Activated CD4-positive, alpha-beta T cell treated with anti-CD3 and anti-CD28 coated beads for 1 hour (primary cell): ENCODE measurements at places on chromosomes 7 and 10.

- DNase-seq = no peak
These were observed 18.4 kb downstream of the TSPAN14 start for GRCh38 chr10:80472234-80473095.

DNA sequence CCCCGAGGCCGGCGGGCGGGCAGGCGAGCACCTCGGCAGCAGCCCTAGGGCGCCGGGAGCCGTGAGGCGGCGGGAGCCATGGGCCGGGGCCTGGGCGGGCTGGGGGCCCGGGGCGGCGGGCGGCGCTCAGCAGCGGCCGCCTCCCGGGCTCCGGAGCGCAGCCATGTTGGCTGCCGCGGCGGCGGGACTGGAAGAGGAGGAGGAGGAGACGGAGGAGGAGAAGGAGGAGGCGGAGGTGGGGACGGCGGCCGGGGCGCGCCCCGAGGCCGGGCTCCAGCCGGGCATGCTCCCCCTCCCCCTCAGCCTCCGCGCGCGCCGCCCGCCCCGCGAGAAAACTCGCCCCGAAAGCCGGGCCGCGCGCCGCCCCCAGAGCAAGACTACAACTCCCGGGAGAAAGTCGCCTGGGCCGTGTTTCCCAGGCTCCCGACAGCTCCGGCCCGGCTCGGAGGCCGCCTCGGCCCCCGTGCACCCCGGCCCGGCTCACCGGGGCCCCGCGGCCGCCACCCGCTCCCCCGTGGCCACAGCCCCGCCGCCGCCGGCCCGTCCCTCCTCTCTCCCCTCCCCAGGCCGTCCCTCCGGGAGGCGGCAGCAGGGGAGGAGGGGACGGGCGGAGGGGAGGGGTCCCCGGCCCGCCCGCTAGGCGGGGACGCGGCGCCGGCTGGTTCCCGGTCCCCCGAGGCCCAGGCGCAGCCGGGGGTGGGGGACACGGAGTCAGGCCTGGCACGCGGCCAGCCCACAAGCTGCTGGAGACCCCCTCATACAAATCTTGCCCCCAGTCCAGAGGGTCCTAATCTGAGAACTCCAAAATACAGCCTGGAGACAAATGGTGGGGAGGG, at the start of gene DLG5:
TSS of gene DLG5 (minus strand) at position 190 of the 836 bp plus-strand sequence. CDS start 235 bp downstream, outside the sequence.
- no peak for DNase-seq

GRCh38 chr10:96345222-96345621, 13.6 kb downstream of the OPALIN start:
- no peak for DNase-seq

DNA sequence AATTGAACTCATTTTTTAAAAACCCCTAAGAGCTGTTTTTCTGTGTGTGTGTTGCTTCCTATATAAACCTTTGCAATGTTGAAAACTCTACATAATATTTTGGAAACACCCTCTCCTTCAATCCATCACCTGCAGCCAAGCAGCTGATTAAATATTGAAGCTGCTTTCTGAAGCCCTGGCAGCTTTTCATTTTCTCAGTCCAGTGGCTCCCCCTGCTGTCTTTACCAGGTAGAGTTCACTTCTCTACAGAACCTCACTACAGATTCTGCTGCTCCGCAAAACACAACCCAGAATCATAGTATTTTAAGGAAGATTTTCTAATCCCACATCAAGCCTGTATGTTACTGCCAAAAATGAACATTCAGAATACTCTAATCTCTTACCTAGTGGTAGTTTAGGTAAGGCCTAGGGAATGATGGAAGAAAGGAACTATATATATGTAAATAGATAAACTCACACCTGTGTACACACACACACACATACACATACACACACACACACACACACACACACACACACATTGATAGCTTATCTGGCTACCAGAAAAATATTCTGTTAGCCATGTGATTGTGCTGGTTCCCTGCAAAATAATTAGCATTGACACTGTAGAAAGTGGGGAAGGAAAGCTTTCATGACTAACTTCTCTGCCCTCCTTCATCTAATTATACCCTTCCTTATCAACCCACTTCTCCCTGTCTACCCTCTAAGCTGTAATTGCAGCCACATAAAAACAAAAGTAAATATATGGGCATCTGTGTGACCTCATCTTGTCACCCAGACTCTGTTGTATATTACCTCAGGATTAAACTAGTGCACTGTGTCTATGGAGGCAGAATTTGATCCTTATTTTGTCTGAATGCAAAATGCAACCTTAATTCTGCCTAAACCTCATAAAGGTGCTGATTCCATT, 229.5 kb upstream of the FZD1 start:
- no peak for DNase-seq

DNA sequence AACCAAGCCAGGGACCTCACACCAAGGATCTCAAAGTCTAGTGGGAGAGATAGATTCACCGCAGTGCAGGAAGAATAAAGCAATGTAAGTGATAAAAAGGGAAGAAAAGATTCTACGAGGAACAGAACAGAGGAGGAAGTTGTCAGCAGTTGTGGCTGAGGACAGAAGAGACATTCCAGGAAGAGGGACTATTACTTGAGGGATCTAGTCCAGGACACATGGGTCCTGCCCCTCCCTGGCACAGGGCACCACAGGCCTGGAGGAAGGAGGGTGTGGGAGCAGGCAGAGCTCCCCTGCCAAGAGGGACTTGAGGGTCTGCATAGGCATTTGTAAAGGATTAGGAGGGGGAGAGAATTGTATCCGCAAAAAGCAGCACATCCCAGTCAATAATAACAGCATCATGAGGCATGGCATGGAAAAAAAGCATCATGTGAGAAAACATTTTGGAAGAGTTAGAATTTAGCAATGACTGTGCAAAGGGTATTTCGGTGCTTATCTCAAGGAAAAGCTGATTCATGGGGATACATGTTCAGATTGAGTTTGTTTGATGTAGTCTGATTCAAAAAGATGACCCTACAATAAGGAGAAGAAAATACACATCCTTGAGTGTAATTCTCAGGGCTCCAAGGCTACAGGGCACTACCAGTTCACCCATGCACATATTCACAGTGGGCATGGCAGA, 12.7 kb downstream of the C10orf71 start:
- DNase-seq = no peak

GRCh38 chr7:909358-910329, 33.3 kb downstream of the GET4 start:
- no peak for DNase-seq

GRCh38 chr7:138207555-138207971, 131.3 kb downstream of the AKR1D1 start:
- DNase-seq = no peak

DNA sequence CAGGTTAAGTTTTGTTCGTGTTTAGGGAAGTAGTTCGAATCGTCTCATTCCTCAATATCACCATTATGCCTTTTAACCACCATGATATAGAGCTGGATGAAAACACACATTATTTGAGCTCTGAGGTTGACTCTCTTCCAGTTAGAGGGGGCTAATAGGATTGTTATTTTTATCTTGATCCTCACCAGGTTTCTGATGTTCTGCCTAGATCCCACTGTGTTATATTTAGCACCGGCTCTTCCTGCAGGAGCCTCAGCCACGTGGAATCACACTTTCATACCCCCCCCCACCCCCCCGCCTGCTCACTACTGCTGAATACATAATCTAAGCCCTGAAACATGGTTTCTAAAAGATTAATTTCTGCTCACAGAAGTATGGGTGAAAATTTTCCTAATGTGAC, 88.3 kb downstream of the NRCAM start:
- DNase-seq = no peak

DNA sequence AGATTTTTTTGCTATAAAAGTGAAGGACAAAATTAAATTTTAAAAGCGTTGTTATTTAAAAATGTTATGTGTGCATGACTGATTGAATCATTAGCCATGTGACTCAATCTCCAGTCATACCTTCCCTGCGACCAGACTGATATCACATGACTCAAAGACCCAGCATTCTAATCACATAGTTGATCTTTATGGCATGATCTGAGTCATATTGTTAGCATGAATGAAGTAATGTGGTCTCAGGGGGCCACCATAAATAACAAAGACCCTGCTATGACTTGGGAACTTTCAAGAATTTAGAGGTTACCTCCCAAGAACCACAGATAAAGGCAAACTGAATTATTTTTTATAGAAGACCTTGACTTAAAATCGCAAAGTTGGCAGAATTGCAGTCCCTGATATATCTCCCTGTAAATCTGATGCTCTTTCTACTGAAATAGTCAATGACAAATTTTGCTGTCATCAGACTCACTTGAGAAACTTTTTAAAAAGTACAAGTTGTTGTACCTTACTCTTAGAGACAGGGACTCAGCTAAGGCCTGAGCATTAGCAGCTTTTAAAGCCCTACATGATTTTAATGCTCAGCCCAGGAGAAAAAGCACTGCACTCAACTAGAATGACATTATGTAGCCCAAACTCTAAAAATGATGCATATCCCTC, 717.3 kb downstream of the XPNPEP1 start:
- no peak for DNase-seq

GRCh38 chr10:113108194-113108835, 158.3 kb downstream of the TCF7L2 start:
- DNase-seq = no peak

DNA sequence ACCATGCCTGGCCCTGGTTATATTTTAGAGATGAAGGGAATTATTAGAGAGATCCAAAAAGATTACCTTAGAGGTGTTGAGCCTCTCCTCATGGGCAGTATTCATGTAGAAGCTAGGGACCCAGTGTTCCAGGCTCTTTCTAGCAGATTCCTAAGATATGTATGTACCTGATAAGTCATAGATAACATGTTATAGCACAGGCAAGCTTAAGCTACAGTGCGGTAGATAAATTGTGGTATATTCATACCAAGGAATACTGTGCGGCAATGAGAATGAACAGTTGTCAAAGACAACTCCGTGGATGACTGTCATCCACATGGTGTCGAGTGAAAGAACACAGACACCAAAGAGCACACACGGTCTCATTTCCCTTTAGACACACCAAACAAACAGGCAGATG, 53.1 kb downstream of the TACR2 start:
- no peak for DNase-seq

DNA sequence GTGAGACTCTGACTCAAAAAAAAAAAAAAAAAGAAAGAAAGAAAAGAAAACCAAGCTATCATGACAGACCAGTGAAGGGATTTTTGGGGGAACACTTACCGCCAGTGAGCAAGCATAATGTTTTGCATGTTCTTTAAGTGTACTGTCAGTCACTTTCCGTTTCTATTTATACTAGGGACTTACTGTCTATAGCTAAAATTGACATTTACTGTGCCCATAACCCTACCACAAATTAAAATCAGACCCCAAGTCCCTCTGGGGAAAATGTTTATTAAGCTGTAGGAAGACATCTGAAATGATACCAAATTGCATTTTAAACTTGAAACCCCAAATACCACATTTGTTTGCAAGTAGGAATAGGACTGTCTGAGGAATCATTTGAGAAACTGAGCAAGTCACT, 252.8 kb downstream of the TRIL start:
- DNase-seq = no peak

DNA sequence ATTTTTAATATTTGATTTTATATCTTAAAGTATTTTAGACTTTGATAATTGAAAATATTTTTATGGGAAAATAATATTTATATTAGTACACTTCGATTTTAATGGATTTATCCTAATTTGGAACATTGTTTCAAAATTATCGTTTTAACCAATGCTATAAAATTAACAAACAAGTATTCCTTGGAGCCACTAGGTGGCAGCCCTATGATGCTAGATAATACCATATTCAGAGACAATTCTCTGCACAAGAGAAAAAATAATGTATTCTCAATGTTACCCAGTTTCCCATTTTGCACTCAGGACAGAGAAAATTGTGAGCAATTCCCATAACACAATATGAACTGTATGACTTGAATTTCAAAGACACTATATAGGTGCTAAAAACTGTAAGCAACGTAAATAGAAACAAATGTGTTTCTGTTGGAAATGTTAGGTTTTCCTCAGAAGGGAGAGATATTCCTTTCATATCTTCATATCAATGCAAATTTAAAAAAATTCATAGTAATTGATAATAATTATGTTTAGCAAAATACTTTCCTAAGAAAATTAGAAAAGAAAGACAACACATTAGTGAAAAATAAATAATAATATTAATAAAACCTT, 237.8 kb downstream of the SEMA3E start:
- no peak for DNase-seq

DNA sequence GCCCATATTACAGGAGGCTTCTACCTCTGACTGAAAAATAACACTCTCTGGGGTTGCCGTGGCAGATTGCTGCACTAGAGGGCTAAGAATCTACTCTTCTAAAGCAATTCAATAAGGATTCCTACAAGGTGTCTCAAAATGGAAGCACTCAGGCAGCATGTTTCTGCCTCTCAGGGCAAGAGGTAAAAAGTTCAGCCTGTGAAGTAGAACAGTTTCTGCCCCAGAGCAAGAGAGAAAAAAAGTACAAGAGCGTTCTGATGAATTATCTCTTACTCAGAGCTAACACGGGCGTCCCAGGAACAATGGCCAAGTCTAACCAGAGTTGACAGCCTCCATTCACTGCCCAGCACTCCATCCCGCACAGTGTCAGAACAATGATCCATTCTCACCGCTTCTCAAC, 71.3 kb upstream of the TES start:
- no peak for DNase-seq

GRCh38 chr10:60662917-60663614, 115.2 kb upstream of the CDK1 start:
- DNase-seq = no peak

DNA sequence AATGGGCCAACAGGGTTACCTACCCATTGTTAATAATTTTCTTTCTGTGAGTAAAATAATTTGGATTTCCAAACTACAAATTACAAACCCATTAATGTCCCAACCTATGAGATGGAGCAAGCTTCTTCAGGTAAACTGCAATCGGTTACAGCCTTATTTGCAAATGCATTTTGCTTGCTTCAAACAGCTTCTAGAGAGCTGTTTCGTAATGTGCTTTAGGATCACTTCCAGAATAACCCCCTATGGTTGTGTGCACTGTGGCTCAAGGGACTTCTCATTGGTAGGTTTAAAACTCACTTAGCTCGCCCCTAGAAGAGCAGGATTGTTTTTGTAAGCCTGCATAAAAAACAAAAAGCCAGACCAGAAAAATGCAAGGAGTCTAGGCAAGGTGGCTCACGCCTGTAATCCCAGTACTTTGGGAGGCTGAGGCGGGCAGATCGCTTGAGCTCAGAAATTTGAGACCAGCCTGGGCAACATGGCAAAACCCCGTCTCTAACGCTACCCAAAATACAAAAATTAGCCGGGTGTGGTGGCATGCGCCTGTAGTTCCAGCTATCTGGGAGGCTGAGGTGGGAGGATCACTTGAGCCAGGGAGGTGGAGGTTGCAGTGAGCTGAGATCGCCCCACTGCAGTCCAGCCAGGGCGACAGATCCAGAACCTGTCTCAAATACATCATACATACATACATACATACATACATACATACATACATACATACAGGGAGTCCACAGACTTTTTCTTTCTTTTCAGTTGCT, 3.3 kb upstream of the MAP3K8 start:
- DNase-seq = no peak

- no peak for DNase-seq
These were observed 33.8 kb upstream of the ICA1 start for GRCh38 chr7:8295638-8296361.

DNA sequence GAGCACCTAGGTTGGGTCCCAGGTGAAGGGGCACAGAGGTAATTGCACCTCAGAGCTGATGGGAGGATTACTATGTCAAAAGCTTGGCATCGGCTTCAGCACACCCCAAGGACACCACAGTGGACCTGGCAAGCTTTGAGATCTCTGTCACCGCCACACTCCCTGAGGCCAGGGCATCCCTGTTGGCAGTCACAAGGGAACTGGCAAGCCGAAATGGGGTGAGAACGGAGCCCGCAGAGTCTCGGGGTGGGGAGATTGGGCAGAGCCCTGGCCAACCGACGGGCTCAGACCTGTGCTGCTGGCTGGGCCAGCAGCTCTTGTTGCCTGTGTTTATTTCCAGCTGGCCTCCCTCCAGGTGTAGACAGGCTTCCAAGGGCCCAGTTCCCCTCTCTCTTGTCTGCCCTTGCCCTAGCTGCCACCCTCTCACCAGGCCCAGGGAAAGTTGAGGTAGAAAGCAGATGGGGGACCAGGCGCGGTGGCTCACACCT, 2.5 kb downstream of the HSPB1 start:
- DNase-seq = no peak
